ENCODE measurements at places on chromosomes 7 and 10. TPM values are rescaled to one million over a fixed set of nuclear protein-coding genes. Genes with fewer than 3 reads are reported as not detected.

GRCh38 chr10:121326905-121327304 is 271.3 kb downstream of the FGFR2 start:
- DNase-seq, result no peak

- no peak for DNase-seq
Observed at GRCh38 chr7:73572767-73573186, 5.6 kb downstream of the TBL2 start.

GRCh38 chr10:22625516-22626290 is 88.7 kb downstream of the PIP4K2A start:
- DNase-seq, result no peak

DNA sequence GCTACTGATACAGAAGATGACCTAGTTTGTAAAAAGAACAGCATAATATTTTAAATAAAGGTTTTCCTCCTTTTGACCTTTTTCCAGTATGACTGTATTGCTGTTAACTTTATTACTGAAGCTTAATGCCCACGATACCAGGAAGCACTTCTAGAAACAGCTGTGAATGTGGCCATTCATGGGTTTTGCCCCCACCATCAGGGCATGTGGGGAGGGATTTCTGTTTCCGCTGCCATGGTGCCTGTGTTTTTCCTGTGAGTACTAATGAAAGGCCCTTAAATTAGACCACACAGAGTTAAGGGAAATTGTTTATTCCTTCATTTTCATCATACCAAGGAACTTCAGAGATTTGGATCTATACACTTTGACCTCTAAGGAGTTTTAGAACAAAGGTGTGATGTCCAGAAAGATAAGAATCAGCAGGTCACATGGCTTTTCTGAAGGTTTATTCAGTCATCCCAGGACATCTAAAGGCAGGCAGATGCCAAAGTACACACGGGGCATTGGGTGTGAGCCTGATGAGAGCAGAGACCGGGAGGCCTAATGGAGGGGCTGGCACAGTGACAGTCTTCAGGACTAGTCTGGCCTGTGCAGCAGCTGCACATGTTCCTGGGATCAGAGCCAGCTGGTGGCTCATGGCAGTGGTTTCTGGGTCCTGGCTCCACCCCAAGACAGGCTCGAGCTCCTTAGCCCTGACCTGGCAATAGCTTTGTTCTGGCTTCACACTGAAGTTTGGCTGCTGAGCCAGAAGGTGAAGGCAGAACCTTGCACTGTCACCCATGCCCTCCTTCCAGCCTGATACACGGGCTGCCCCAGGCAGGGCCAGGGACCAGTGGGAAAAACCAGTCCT is 190.9 kb downstream of the REEP3 start:
- no peak for DNase-seq

FEZF1 gene
- not detected for total RNA-seq

- no peak for DNase-seq
Observed at GRCh38 chr10:97279121-97279815, 13.2 kb downstream of the ARHGAP19 start.

DNA sequence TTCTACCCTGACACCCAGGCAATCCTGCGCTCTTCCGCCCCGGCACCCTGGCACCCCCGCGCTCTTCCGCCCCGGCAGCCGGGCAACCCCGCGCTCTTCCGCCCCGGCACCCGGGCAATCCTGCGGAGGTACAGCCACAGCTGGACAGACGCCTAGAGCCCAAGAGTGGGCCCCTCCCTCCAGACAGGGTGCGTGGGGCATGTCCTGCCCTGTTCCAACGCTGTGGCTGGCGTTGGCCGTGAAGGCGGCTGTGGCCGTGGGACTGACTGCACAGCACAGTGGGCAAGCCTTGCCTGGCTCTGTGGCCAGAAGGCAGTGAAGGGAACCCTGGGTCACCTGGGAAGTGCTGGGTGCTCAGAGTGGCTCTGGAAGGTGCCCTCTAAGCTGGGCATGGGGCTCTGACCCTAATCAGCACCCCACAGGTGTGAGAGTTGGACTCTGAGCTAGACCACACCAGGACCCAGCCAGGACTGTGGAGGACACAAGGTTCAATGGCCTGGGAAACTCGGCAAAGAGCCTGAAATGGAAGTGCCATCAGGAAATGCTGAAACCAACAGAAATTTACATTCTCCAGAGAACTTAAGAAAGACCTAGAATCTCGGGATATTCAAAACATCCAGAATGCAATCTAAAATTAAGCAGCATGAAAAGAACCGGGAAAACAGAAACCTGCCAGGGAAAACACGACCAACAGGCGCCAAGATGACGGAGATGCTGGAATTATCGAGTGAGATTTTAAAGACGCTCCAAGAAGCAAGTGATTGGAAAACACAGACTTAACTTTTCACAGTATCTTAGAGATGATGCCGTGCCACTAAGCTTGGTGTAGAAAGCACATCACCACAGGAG is 253.6 kb downstream of the ELFN1 start:
- DNase-seq, result no peak

- DNase-seq, result no peak
Observed at GRCh38 chr7:74058486-74058885, 25.1 kb upstream of the LIMK1 start.

GRCh38 chr7:118902600-118902999 is 678.1 kb downstream of the ANKRD7 start:
- DNase-seq, result no peak

DNA sequence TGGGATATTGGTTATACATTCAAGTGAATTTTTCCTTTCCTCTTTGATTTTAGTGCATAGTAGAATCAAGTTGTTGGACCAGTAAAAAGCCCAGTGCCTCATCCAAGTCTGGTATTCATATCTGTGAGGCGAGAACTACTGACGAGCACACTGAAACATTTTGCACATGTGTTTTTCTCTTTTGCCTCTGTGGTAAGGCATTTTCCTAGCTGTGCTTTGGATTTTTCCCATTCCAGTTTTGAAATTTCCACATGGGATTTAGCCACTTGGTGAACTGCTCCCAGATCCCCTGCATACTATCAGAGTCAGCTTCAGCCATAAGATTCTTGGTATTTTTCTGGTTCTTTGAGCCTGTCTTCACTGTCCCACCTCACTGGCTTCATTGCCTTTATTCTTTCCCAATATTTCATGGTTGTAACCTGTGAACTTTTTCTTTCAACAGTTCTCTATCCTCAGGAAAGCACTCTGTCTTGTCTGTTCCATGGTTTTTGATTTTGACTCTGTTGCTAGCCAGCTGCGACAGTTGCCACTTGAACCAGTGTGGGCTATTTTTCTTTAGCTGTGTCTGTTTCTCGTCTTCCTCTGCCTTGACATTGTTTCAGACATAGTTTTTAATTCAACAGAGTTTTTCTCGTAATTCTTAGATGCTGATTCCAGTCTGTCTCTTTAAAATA is 239.0 kb downstream of the REEP3 start:
- DNase-seq, result no peak

- DNase-seq, result no peak
Observed at GRCh38 chr7:34043461-34044305, 138.3 kb downstream of the BMPER start.

CALHM1 gene
- not detected for total RNA-seq

CYP26A1 gene
- total RNA-seq, result not detected

Data from natural killer cell treated with Interleukin-12 subunit alpha and Interleukin-12 subunit beta and Interleukin-15 and Interleukin-18, amount 100 ng/mL, for 72 hours (primary cell).